ENCODE measurements at places on chromosomes 2 and 18.

GRCh38 chr2:231676243-231676642 lies 32.1 kb upstream of the PTMA start:
- no peak for DNase-seq

- DNase-seq: no peak
Measured at GRCh38 chr2:238467792-238468191, 41.1 kb downstream of the ASB1 start.

DNA sequence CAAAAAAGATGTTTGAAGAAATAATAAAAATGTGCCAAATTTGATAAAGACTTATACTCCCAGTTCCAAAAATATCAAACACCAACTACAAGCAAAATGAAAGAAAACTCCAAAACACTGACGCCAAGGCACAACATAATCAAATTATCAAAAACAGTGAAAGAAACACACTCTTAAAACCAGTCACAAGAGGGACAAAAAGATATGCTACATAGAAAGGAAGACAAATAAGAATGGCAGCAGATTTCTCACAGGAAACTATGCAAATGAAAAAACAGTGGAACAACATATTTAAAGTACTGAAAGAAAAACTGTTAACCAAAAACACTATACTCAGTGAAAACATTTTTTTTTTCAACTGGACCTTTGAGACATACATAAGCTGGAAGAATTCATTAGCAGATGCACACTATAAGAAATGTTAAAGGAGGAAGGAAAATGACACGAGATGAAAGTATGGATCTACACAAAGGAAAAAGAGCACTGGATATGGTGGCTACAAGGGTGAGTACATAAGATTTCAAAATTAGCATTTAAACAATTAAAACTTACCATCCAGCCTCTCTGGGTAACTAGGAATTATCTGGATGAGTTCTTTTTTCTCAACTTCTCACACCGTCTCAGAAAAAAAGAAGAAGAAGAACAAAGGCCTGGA lies 94.0 kb upstream of the ACVR1C start:
- DNase-seq: peak; percentile 19

- DNase-seq: no peak
Measured at GRCh38 chr2:120622886-120623753, 112.5 kb upstream of the GLI2 start.

Data from NCI-H1092 treated with DMSO at 0.1 percent for 48 hours (cell line).